ENCODE measurements at places on chromosomes 3 and 15.

DNA sequence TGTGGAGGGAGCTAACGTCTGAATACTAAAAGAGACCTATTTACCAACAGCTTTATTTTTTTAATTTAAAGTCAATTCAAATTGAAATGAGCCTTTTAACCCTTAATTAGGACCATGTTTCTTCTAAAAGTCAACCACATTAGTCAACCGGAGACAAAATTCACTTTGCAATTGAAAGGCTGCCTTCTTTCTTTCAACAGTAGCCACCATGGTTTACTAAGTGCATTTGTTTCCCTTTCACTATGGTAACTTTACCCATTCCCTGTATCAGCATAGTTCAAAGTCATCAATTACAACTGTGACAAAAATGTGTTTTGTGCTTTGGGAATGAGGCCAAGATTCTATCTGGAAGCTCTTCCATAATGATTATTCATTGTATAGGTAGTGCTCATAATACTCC is 225.4 kb downstream of the EPHA3 start:
- no peak for DNase-seq

DNA sequence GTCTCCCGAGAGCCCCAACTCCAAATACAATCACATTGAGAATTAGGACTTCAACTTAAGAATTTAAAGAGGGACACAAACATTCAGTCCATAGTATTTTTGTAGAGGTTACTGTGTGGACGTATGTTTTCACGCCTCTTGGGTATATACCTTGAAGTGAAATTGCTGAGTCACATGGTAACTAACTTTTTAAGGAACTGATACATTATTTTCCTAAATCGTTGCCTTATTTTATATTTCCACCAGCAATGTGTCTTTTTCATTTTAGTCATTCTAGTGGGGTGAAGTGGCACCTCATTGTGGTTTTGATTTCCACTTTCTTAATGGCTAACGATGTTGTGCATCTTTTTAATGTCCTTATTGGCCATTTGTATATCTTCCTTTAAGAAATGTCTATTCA is 11.8 kb downstream of the PARP15 start:
- no peak for DNase-seq

DNA sequence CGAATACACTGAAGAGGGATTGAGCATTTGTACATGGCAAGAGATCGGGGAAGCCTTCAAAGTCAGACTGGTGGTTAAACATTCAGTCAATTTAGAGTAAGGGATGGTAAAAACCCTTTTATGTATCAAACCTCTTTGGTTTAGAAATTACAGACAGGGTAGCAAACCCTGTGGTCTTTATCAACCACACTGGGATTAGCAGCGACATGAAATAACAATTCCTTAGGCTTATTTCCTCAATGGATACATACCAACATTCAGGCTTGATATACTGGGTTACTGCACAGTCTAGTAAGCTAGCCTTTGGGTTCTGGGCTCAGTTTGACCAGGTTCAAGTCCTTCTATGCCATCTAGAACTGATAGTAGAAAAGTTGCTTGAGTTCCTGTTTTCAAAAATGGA is 127.4 kb downstream of the THRB start:
- DNase-seq = no peak

DNA sequence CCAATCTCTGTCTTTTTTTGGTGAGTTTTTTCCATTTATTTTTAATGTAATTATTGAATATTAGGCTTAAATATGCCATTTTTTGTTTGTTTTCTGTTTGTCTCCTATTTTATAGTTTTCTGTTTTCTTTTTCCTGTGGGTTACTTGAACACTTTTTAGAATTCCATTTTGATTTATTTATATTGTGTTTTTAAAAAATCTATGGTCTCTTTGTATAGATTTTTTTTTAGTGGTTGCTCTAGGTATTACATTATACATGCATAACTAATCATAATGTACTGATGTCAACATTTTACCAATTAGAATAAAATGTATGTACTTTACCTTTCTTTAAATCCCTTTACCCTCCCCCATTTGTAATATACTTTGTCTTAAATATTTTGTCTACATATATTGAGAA is 56.2 kb downstream of the RASA2 start:
- no peak for DNase-seq

GRCh38 chr3:56654460-56654859 is 28.6 kb downstream of the TASOR start:
- DNase-seq = no peak

DNA sequence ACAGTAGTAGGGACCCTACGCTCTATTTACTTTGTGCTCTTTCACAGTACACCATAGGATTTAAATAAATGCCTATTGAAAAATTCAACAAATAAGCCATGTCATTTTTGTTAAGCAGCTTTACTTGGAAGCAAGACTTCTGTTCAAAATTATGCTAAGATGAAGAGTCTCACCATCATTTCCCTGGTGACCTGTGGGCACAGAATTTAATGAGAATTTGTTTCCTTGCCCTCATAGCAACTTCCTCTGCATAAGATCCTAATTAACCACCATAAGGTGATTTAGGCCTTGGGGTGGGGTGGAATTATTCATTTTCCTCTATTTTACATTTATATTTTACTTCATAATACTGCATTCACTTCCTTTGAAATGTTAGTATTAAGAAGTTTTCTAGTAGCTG is 70.5 kb downstream of the CHL1 start:
- DNase-seq = no peak

GRCh38 chr3:182925330-182925943 is 54.9 kb downstream of the DCUN1D1 start:
- no peak for DNase-seq

DNA sequence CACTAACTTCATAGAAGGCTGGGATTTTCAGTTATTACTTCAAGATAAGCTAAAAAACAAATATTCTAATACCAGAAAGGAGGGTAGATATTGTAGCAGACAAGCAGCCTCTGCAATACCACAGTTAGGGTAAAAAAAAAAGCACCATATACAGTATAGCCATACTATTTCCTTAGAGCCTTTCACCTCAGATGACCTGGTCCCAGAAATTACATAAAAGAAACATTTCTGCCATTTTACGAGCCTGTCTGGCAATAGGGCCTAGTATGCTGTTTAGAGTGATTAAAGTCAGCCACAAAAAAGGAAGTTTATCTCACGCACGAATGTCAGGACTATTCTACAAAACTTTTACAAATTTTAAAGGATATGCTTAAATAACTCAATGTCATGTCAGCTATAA is 1016.6 kb downstream of the PLOD2 start:
- no peak for DNase-seq

- DNase-seq = no peak
Measured at GRCh38 chr3:17800232-17800631, 57.8 kb upstream of the TBC1D5 start.

DNA sequence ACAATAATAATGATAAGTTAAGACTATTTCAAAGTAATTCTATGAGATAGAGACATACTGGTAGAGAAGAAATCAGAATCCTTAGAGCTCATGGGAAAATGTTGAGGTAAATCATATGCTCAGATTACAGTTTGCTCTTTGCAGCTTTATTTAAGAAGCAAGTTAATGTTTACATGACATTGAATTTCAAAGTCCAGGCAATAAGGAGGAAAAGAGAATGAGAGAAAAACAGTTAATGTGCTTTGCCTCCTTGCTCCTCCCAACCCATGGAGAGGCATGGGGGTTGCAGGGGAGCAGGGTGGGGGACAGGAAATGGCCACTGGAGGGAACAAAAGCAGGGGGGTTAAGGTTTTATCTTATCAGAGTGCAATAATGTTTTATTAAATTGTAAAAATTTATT is 42.2 kb upstream of the ZBTB38 start:
- no peak for DNase-seq

- DNase-seq = no peak
Measured at GRCh38 chr15:96891046-96891445, 560.5 kb downstream of the NR2F2 start.

- DNase-seq = no peak
Measured at GRCh38 chr3:46215810-46216414, 7.8 kb upstream of the CCR1 start.

DNA sequence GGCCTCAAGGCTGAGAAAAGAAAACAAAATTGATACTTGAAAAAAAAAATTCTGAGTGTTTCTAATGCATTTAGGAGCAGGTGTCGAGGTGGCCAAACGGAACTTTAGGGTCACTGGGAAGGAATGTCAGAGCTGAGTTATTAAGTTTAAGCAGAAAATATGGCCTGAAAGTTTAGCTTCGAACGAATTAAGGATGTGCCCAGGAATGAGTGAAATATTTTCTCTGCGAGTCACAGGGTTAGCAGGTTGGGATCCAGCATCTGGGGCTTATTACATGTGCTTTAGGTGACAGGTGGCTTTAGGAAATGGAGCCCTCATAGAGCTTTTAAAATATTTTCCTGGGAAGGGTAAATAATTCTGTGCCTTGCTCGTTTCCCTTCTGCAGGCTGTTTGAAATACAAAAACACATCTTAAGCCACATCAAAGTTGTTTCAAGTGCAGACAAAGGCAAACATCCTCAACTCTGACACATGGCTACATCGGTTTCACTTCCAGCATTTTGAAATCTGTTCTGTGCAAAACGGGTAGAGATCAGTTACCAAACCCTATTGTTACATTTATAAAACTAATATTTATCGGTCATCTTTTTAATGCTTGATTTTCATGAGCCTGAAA is 143.1 kb upstream of the ARRDC4 start:
- DNase-seq = no peak

DNA sequence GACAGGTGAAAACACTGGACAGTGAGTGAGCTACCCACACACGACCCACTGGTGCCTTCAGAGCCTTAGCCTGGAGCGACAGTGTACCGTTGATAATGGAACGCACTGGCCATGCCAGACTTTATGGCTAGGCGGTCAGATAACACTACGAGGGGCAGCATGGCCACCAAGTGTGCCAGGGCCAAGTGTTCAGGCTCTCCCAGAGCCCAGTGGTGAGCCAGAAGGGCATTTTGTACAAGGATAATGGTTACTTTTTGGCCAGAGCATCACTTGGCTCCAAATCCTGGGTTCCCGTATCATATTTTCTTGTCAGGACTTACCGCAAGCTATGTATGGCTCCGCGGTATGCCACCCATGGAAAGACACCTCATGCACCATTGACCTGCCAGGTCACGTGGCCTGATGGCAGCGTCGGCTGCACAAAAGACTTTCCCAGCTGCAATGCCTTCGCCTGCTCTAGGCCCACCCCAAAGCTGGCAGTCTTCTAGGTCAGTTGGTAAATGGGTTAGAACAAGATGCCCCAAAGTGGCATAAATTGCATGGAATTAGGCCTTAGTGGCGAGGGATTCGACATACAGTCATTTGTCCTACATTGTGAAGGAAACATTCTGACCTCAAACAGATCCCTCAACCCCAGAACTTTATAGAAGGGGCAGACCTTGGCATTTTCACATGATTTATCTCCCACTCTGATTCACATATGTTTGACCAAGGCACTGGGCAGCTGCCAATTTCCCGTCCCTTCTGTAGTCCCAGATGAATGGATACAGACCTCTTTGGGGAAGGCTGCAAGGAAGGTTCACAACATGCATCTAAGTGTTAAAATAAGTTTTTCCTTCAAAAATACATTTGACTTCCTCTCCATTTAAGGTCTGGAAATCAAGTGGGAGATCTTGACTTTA is 12.2 kb upstream of the SLC28A1 start:
- DNase-seq = no peak

DNA sequence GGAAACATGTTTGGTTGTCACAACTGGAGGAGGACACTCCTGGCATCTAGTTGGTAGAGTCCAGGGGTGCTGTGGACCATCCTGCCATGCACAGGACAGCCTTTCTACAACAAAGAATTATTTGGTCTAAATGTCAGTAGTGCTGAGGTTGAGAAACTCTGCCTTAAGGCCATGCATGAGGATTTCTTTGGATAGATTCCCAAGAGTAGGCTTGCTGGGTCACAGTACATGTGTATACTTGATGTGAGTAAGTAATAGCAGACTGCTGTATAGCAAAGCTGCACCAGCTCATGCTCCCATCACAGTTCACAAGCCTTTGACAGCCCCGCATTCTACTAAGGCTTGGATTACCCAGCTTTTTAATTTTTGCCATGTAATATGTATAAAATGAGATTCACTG is 151.3 kb downstream of the MFSD1 start:
- DNase-seq = no peak

GRCh38 chr3:160856450-160856849 is 100.4 kb downstream of the PPM1L start:
- no peak for DNase-seq

GRCh38 chr15:77001966-77002365 is 7.0 kb downstream of the PSTPIP1 start:
- DNase-seq = no peak

GRCh38 chr3:136251511-136251910 is 1.4 kb downstream of the PCCB start:
- no peak for DNase-seq

DNA sequence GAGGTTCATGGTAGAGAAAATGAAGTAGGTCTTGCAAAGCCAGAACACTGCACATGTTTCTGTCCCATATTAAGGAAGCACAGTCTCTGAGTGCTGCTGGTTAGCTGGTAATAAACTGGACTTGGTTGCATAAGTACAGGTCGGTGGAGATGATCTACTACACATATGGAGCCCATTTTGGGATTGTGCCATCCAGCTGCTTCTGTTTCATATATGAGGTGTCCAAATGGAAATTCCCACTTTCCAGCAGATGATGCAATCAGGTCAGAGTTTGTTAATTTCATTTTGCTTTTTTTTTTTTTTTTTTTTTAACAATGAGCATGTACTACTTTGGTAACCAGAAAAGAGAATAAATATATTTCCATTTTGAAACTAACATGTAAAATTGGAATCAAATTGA is 122.6 kb downstream of the SATB1 start:
- DNase-seq = no peak

- DNase-seq = no peak
Measured at GRCh38 chr3:59267021-59267420, 217.2 kb upstream of the CFAP20DC start.

GRCh38 chr3:124584552-124585391 is 145.5 kb upstream of the UMPS start:
- DNase-seq = no peak

GRCh38 chr15:25864966-25865365 is 1.8 kb upstream of the ATP10A start:
- DNase-seq = no peak

- no peak for DNase-seq
Measured at GRCh38 chr3:26202169-26202568, 412.3 kb downstream of the OXSM start.

GRCh38 chr15:42712584-42712983 is 24.3 kb downstream of the CDAN1 start:
- DNase-seq = no peak

DNA sequence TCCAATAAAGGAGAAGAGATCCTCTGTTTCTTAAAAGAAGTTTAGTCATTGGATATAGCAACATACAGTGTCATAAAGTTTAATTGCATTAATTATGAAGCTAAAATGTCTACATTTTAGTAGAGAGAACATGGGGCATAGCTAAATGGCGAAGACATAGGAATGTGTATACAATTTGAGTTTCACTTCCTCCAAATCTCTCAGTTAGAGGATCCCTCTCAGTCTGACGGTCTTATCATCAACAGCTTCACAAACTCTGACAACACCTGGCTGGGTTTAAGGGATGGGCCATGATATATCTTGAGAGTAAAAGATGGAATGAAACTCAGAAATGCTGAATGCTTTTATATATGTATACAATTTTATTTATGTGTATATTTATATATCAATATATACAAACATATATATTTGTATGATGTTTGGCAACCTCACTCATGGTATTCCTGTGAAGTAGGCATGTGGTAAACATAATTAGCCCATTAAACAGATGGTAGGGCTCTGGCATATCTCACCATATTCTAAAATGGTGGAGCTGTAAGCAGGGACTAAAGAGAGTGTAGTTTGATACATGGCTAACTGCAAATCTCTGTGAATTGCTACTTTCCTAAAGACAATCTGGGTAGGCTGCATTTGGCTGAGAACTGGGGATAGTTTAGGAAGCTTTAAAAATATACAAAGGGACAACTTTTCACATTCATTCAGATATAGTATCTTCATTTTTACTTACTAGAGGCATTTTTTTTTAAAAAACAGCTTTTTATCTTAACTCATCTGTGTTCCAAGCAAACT is 111.6 kb downstream of the TIGIT start:
- no peak for DNase-seq
